ENCODE measurements at places on chromosomes 2 and 18.

GRCh38 chr2:236554629-236555282, 14.9 kb upstream of the ACKR3 start:
- DNase-seq = no peak

DNA sequence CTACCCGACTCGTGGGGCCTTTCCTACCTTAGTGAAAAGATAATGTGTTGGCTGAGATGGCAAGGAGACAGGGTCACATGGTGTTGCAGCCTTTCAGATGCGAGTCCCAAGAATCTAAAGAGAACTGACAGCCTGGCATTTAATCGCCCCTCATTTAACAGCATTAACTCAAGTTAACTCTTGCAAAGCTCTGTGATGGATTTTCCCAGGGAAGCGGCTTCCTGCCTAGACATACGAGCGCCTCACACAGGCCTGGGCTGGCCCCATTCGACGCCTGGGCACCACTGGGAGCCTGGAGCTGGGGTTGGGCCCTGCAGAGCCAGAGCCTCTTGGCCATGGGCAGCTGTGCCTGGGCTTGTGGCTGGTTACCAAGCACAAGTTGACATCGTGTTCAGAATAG, 140.8 kb downstream of the SEPTIN10 start:
- no peak for DNase-seq

- DNase-seq = no peak
Measured at GRCh38 chr2:235106874-235107639, 155.2 kb downstream of the SH3BP4 start.

- no peak for DNase-seq
Measured at GRCh38 chr2:102013206-102014040, 21.7 kb downstream of the IL1R2 start.

DNA sequence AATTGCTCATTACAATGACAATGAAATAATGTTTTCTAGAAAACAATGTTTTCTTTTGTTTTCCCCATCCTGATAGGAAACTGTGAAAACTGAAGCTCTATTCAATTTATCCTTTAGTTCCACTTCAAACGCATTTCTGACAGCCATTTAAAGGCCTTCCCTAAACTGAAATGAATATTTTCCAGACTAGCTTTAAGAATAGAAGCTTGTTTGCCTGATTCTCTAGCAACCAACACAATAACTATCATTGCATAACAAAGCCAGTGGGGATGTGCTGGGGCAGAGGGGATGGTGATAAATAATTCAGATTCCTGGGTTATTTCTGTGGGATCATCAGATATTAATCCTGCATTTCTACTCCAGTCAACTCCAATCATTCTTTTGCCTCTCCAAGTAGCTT, 427.1 kb downstream of the RND3 start:
- no peak for DNase-seq

GRCh38 chr18:58896268-58896667, 31.6 kb downstream of the ZNF532 start:
- DNase-seq = no peak

DNA sequence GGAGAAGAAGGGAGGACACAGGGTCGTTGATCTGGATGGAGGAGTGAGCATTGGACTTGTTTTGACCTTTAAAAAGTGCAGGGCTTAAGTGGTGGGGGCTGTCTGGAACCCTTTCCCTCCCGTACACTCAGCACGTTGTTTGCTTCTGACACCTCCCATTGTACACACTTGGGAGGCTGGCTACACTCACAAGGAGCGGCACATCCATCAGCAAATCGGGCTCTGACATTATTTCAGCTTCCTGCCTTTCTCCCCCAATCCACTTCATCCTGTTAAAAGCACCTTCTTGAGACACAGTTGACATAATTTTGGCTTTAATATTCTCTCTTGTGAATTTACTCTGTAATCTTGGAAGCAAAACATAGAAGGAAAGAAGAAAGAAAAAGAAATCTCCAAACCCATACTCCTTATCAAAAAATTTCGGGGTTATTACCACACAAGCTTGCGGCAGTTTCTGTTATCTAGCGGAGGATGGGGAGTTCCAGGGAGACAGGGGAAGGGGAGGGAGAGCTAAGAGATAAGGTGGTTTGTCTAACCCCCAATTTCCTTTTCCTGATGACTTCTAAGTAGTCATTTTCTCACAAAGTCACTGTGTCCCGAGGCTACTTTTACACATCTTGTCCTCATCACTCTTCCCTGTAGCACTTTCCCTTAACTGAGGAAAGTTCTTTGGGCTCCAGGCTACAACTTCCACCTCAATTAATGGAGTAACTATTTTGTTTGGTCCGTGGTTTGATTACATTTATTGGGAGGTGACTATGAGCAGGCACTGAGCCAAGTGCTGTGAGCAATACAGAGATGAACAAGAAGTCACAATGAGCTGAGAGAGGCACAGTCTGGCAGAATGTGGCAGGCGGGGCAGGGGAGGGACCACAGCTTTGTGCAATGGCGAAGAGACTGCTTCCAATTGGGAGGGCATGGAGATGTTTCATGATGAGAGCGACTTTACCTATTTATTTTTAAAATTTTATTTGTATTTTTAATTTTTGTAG, 240.1 kb upstream of the MEX3C start:
- DNase-seq = no peak

GRCh38 chr2:205822579-205822978, 140.3 kb downstream of the NRP2 start:
- DNase-seq = no peak

DNA sequence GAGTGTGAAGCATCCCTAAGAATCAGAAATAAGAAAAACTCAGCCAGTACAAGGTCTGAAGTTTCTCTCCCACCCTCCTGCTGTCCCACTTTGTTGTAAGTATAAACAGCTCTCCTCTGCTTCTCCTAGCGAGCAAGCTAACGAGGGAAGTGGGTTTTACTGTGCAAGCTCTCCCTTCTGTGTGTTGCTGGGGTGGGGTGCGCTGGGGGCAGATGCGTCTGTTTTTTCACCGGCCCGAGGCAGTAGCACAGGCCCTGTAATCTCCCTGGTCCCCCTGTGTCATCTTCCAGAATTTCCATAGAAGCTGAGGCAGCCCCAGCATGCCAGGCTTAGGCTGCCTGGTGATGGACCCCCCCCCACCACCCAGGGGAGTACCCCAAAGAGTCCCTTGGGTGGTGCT, 9.4 kb upstream of the CXCR4 start:
- DNase-seq = no peak

DNA sequence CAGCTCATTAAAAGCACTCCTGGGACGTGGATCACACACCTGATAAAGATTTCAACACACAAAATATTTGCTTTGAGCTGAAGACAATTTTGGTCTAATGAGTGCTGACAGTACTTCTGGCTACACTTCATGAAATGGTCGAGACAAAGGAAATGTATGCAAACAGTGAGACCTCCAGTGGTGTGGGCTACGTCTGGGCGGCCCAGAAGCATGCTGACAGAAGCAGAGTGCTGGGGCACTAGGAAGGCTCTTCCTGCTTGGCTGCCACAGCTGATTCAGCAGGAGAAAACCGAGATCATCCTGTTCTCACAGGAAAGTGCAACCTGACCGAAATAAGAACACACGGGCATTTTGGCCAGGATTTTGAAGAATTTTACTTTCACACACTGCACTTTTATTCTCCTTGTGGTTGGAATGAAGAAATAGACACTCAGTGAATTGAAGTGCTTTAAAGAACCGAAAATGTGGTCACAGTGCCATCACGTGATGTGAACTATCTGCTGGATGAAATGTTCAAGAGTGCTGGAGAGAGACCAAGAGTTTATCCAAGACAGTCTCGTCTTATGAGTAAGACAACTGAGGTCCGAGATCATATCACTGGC, 149.5 kb downstream of the CCBE1 start:
- no peak for DNase-seq

DNA sequence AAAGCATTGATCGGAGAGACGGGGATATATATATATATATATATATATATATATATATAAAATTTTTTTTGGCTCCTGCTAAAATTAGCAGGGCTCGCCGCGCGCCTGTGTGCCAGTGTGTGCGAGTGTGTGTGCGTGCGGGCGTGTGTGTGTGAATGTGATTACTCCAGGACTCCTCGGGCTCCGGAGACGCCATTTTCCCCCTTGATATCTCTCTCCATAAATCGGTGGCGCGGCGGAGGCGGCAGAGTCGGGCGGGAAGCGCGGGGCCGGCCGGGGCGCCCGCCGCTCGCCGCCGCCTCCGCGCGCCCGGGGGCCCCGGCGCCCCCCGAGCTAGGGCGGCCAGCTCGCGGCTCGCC, 795 bp upstream of the SETBP1 start:
- no peak for DNase-seq

Data from activated CD4-positive, alpha-beta T cell treated with anti-CD3 and anti-CD28 coated beads, Interleukin-2, amount 50 U/mL, for 4 hours (primary cell).